Renal pelvis (tissue), 12 donors: ENCODE measurements at places on chromosomes 1 and 21. TPM values are rescaled to one million over a fixed set of nuclear protein-coding genes. Genes with fewer than 3 reads are reported as not detected.

DNA sequence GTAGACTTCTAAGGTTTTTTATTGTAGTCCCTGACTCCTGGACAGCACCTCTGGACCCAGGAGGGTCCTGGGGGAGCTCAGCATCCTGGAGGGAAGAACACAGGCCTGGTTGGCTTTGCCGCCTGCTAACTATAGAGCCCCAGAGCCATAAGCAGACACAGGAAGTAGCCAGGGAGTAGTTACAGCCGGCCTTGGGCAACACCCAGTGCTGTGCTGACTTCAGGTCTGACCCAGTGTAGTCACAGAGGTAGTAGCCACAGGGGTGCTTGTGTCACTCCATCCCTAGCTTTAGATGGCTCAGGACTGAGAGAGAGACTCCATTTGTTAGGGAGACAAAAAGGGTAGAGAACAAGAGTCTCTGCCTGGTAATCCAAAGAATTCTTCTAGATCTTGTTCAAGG, 21.9 kb downstream of the MCOLN2 start:
- no peak for DNase-seq

GRCh38 chr1:5933676-5934057, 58.6 kb downstream of the NPHP4 start:
- no peak for DNase-seq

DNA sequence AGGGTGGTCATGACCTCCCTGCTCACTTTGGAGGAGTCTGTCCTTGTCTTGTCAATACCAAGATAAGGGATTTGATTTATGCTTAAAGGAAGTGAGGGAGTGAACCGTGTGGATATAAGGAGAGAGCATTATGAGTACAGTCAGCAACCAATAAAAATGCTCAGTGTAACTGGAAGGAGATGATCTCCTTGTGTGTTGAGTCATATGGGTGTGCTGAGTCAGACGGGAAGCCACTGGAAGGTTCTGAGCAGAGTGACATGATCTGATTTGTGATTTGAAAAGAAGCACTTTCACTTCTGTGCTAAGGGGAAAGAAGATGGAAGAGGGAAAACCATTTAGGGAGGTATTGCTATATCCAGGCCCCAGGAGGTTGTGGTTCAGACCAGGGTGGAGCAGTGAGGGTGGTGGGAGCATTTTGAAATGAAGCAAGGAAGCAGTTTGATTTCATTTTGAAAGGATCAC, 2.5 kb upstream of the BCL10 start:
- DNase-seq, result no peak

- DNase-seq, result no peak
These were observed 572 bp downstream of the ATP1B1 start for GRCh38 chr1:169106921-169107602.

DNA sequence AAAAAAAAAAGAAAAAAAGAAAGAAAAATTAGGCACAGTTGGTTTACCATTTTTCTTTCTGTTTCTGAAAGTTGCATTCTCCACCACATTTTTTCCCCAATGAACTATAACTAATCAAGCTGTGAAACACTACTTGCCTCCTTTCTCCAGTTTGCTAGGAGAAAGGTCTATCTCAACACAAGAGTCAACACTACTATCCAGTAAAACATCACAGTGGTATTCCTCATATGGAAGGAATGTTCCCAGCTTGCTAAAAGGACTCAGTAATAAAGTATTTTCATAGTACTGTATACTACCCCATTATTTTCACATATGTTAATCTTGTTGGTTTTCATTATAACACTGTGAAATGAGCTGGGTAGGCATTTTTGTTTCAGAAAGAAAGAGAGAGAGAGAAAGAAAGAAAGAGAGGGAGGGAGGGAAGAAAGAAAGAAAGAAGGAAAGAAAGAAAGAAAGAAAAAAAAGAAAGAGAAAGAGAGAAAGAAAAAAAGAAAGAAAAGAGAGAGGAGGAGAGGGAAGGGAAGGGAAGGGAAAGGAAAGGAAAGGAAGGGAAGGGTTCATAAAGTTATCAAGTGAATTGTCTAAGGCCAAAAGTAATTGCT, 7.9 kb downstream of the PTGER3 start:
- DNase-seq, result no peak

FAM72C gene
- not detected for polyA plus RNA-seq

SPRR2A gene
- polyA plus RNA-seq, result not detected

CD101 gene
- 4.0 TPM for polyA plus RNA-seq

CYP4A22 gene
- polyA plus RNA-seq, result 6.0 TPM

FCRLB gene
- polyA plus RNA-seq, result 6.1 TPM

PCAT6 gene
- 4.2 TPM for polyA plus RNA-seq
